Progenitor cell of endocrine pancreas (in vitro differentiated cells): ENCODE measurements at places on chromosomes 2 and 18. TPM values are rescaled to one million over a fixed set of nuclear protein-coding genes. Genes with fewer than 3 reads are reported as not detected.

DNA sequence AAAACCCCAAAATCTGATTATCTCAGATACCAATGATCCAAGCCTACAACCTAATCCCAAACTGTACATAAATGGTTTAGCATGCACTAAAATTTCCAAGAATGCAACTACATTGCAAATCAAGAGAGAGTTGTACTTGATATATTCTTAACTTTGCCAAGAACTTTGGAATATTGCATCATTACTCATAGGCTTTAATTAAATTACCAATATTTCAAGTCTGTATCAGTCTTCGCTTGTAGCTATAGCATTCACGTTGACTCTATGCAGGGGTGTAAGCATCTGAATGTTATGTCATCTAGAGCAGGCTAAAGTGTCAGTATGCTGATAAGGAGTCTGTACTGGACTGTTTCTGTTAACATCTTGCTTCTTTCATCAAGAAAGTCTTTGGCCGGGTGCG is 56.3 kb downstream of the FOXI3 start:
- no peak for DNase-seq

- no peak for DNase-seq
Measured at GRCh38 chr2:68832233-68832869, 38.8 kb downstream of the BMP10 start.

DNA sequence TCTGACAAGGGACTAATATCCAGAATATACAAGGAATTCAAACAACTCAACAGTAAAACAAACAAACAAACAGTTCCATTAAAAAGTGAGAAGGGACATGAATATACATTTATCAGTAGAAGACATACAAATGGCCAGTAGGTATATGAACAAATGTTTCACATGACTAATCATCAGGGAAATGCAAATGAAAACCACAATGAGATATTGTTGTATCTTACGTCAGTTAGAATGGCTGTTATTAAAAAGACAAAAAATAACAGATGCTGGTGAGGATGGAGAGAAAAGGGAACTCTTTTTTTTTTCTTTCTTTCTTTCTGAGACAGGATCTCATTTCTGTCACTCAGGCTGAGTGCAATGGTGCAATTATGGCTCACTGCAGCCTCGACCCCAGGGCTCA is 175.5 kb downstream of the CAMKMT start:
- no peak for DNase-seq

TWIST2 gene
- not detected in 2 replicates for total RNA-seq

GRCh38 chr2:193428336-193428818 is 1233.6 kb upstream of the TMEFF2 start:
- DNase-seq, result peak; percentile 10

DNA sequence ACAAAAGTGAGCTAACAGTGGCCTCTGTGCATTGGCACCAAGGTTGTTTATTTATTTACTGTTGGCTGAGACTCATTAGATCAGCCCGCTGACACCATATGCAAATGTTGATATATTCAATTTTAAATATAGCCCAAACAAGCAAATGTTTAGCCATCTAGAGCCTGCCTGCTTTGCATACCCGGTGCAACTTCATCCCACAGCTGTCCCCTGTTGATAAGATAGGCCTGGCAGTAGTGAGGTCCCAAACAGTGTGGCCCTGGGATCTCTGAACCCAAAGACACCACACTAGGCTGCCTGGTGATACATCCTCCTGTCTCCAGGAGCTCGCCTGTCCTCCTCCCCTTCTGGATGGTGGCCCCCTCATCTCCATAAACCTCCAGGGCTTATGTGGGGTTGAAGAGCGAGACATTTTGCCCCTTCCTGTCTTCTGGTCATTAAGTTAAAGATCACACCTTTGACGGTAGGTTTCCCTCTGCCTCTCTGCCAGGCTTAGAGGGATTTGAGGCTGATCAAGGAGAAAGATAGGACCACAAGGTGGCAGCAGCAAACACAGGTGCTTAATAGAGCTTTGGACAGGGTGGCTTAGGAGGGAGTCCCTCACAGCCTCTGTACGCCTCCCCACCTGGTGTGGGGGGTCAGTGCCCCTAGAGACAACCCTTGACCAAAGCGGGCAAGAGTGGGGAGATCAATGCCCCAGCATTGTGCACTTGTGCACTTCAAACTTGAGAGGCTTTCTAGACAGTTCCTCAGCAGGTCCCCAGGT is 23.7 kb upstream of the MYO5B start:
- DNase-seq, result no peak

AQP12B gene
- not detected in 2 replicates for total RNA-seq

GRCh38 chr2:200756618-200757321 is 54.9 kb upstream of the BZW1 start:
- DNase-seq, result no peak

DNA sequence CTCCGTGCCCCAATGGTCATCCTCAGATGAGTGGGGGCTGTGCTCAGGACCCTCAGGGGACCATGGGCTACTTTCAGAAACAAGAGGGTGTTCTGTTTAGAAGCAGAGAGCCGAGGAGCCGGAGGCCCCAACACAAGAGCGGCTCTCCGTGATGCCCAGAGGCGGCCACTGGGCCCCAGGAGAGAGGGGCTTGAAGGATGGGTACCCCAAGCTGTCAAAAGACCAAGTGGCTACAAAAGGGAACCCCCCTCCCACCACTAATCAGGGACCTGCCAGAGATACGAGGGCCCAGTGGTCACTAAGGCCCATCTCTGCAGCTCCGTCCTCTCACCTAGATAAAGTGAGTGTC is 93.6 kb downstream of the HDAC4 start:
- DNase-seq, result no peak
